ENCODE measurements at places on chromosomes 12 and 14. TPM values are rescaled to one million over a fixed set of nuclear protein-coding genes. Genes with fewer than 3 reads are reported as not detected.

Gene SERPINA10
- not detected for total RNA-seq

Gene ATL1
- total RNA-seq: 1.3 TPM

Gene KCNH3
- 0.09 TPM for total RNA-seq

Gene ETFBKMT
- 3.8 TPM for total RNA-seq

Gene SDR9C7
- total RNA-seq: not detected

Gene KRT75
- total RNA-seq: not detected

Gene IFI27
- total RNA-seq: 2.2 TPM

Gene RBM25
- 20.3 TPM for total RNA-seq

Gene ANGEL1
- 5.7 TPM for total RNA-seq

Gene RPL10L
- total RNA-seq: not detected

Gene ST8SIA1
- total RNA-seq: 0.86 TPM

Gene MGAT4C
- under 0.01 TPM for total RNA-seq

Gene CIROP
- total RNA-seq: not detected

Gene BIN2
- not detected for total RNA-seq

Gene FAM186B
- total RNA-seq: 0.11 TPM

Gene CLEC4C
- not detected for total RNA-seq

Gene LALBA
- not detected for total RNA-seq

Gene ITGA7
- not detected for total RNA-seq

Gene IFT81
- total RNA-seq: 9.5 TPM

Gene OTX2
- total RNA-seq: not detected
